ENCODE measurements at places on chromosomes 16 and 17.

- peak; percentile 32 for DNase-seq
These were observed 141.3 kb upstream of the SDK2 start for GRCh38 chr17:73785496-73785895.

DNA sequence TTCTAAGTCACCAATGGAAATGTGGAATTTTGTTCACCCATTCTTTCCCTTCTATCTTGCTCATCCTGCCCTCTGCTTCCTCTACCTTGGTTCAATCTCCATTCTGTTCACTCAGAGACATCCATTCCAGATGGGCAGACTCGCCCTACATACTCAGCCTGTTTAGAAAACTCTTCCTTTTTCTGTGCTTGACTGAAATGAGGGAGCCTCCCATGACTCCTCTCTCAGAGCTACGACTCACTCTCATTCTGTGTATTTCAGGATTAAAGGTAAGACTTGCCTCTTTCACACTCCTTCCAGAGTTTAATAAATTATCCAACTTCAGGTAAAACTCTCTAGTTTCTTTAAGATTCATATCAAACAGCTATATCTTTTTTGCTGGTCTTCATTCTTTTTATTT, 182.8 kb downstream of the HS3ST3A1 start:
- DNase-seq: no peak

DNA sequence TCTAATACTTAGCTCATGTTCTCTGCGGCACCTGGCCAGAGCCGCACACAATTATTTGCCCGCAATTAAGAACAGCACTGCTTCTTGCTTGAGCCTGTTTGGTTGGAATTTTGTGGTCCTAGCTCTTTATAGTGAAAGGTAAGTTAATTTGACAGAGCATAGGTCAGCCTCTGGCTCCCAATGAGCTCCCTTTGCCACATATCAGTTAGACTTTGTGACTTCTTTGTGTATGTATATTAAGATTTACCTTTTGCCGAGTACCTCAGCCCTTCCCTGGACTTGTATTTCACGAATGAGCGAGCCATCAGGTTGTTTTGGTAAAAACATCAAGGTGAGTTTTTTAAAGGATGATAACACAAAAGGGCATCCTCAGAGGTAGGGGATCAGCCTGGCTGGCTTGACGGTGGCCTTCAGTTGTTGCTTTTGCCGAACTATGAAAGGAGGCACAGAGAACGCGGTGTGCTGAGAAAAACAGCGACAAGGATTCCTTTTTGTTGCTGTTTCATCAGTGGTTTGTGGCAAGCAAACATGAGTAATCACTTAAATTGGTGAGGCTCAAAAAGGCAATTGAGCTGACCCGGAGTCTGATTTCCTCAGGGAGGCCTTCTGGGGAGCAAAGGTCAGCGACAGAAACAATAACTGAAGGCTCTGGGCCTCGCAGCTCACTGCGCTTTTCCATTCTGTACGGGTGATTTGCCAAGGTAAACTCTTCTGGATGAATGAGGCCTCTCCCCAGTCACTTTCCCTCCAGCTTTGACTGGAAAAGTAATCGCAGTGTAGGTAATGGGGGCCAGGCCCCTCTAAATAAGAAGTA, 163.6 kb downstream of the HS3ST3A1 start:
- peak; percentile 85 for DNase-seq

GRCh38 chr16:55754056-55754455, 78.8 kb downstream of the CES1 start:
- no peak for DNase-seq

DNA sequence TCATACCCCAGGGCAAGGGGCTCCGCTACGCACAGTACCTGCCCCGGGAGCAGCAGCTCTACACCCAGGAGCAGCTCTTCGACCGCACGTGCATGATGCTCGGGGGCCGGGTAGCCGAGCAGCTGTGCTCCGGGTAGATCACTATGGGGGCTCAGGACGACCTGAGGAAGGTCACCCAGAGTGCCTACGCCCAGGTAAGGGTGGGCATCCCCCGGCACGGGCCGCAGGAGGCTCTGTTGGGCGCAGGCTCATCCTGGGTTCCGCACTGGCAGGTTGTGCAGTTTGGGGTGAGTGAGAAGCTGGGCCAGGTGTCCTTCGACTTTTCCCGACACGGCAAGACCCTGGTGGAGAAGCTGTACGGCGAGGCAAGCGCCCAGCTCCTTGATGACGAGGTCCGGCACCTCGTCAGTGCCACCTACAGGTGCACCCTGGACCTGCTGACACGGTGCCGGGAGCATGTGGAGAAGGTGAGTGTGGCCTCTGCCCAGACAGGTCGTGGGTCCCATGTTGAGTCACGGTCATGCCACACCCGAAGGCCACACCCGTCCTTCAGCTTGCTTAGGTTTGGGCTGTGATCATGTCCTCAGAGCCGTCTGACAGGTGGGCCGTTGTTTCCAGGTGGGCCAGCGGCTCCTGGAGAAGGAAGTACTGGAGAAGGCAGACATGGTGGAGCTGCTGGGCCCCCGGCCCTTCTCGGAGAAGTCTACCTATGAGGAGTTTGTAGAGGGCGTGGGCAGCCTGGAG, 19.3 kb downstream of the DBNDD1 start:
- DNase-seq: no peak

DNA sequence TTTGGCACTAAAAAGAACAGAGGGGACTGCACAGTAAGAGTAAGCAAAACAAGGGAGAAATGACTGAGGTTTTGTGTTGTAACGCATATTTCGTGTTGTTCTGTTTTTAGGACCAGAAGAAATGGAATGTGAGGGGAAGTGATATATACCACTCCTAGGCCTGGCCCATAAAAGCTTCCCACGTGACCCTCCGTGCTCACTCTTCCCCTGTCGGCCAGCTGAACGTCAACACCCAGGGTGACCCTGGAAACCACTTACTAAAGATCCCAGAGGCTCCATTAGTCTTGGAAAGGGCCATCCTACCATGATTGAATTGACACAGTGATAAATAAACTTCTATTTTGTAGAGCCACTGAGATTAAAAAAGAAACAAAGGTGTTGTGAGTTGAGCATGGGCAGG, 79.8 kb downstream of the HELZ start:
- no peak for DNase-seq

- DNase-seq: no peak
These were observed 14.4 kb upstream of the FAAP100 start for GRCh38 chr17:81566461-81567126.

DNA sequence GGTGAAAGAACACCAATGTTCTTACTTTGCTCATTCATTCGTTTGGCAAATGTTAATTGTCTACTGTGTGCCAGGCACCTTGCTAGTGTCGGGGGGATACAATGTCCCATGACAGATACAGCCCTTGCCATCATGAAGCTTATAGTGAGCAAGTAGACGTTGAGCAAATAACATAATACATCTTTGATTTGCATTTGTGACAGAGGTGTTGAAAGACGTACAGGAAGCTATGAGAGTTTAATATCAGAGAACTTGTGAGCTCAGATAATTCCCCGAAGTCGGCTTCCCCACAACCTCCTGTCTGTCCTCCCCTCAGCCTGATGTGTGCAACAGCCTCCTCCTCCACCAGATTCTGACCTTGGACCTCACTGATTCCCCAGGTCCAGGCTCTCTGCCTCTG, 138.0 kb upstream of the SDK2 start:
- DNase-seq: no peak

DNA sequence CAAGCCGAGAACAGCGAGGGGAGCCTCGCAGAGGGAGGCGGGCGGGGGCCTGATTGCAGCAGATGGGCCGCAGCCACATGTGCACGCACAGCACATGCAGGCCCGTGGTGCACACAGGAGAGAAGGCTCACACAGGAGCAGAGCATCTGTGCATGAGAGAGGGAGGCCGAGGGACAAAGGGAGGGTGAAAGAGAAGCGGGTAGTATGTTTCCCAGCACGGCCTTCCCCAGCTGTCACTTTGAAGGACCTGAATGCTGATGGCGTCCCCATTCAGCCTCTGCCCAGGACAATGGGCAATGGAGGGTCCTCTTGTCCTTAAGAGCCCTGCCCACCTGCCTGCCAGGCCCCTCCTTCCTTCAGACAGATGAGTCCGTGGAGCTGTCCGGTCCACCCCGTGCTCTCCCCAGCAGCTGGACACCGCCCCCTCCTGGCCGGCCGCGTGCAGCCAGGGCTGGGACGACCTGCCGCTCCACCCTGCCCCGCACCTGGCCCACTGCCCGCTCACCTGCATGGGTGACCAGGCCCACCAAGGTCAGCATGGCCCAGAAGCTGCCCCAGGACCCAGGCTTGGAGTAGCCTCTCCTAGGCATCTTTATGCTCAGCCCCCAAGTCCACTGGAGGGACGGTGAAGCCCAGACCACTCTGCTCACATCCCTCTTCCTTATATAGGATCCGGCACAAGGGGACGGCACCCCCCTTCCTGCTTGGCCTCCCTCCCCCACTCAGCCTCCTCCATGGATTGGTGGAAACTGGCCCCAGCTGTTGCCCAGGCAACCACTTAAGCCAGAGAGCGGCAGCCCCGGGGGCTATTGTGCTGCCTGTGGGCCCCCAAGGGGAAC, at the start of gene BTBD17:
Gene BTBD17 (minus strand): TSS at position 639 of the 839 bp plus-strand sequence. CDS start 49 bp downstream, at position 590.
- DNase-seq: peak; percentile 97

DNA sequence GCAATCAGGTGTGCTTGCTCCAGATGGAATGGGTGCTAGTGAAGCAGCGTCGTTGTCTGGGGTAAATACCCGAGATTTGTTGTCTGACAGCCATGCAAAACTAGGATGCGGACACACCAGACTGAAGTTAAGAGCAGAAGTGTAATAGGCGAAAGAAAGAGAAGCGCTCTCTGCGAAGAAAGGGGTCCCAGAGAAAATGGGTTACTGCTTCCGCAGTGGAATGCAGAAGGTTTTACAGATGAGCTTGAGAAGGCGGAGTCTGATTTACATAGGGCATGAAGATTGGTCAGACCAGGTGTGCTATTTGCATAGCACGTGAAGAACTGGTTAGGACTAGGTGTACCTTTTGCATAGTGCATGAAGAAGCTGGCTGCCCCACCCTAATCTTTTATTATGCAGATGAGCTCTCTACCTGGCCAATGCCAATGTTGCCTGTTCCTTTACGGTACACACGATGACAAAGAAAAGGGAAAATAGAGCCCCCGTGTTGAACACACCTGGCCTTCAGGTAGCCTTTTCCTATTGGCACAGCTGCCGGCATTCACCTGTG, 32.0 kb upstream of the SNN start:
- DNase-seq: peak; percentile 70

GRCh38 chr16:57084257-57084770, 8.1 kb upstream of the CPNE2 start:
- peak; percentile 84 for DNase-seq

DNA sequence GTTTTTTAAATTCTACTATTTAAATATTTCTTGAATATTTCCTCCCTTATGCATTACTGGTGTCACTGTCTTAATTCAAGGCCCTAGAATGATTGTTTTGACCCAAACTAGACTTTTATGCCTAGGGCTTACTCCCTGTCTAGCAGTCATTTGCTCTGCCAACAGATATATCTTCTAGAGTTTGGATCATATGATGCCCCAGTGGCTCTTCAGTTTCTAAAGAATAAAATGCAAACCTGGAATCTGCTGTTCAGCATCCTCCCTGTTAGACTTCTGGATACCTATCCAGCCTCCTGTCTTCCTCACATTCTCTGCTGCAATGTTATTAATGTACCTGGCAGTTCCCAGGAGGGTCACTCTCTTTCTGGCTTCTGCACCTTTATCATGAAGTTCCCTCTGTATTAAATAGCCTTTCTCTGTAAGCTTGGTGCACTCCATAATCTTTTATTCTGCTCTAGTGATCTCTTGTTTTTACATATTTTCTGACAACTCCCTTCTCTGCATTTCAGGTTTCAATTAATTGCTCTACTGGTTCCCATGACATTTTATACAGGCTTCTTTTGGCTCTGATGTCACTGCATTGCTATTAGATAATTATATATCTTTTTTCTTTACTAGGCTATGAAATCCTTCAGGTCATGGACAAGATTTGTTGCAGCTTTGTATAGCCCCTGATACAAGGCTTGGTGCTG, 15.7 kb downstream of the PHKB start:
- DNase-seq: no peak

DNA sequence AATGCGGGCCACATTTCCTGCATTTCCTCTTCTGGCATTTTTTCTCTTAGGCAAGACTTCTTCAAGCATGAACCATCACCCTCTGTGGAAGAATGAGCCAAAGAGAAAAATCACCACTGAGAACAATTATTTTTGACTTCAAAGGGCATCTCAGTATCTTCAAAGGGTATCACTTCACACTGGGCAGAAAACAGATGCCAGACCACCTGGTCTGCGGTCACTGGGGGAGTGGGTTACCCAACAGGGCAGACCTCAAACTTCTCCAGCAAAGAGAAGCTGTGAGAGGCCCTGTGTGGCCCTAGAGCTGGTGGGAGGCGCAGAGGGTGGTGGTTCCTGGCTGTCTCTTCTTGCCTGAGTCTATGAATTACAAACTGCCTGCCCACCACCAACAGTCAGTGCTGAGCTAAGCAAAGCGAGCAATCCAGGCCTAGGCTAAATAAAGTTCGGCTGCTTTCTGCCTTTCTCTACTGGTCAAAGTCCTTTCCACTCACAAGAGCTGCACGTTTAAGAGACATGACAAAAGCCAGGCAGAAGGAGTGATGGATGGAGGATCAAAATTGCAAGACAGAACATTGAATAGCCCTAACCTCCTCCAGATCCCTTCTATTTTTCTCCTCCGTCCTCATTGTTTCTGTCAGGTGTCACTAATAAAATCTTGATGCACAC, 602.7 kb upstream of the CDH5 start:
- no peak for DNase-seq

DNA sequence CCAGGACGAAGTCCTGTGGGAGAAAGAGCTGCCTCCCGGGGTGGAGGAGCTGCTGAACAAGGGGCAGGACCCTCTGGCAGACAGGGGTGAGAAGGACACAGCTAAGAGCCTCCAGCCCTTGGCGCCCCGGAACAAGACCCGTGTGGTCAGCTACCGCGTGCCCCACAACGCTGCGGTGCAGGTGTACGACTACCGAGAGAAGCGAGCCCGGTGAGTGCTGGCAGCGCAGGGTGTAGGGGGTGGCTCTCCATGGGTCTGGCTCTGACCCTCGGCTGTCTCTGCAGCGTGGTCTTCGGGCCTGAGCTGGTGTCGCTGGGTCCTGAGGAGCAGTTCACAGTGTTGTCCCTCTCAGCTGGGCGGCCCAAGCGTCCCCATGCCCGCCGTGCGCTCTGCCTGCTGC, 21.4 kb downstream of the MVP start:
- no peak for DNase-seq

DNA sequence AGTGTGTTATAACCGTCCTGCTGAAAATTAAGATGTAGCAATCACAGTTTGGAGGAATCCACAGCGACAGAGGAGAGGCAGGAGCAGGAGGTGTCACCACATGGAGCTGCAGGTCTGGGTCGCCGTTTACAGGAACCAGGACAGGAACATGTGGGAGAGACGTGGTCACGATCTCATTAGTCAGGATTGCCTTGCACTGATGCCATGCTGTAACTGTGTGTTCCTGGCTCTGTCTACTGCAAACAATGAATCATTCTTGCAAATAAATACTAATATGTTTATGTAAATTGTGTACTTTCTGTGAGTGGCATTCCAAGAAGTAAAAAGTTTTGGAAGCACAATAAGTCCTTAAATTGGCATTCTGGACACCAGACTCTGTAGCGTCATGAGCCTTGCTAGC, 271.8 kb downstream of the CPPED1 start:
- DNase-seq: no peak

DNA sequence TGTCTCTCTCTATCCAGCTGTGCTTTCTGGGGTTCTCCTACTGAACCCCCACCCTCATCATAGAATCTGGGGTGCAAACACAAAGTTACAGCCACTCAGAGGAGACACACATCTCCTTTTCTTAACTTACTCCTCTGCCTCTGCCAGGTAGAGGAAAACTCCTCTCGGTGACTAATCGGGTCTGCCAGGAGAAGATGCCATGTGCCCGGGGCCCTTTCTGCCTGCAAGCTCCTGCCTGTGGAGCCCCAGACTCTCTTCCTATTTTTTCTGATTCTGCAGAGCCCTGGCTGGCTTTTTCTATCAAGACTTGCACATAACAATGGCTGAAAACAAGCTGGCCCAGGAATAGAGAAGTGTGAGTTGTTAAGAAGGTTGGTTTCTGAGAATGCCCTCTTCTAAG, 10.4 kb downstream of the SLC6A4 start:
- no peak for DNase-seq

Measured in neural progenitor cell (in vitro differentiated cells).